ENCODE measurements at places on chromosomes 12 and 14.

DNA sequence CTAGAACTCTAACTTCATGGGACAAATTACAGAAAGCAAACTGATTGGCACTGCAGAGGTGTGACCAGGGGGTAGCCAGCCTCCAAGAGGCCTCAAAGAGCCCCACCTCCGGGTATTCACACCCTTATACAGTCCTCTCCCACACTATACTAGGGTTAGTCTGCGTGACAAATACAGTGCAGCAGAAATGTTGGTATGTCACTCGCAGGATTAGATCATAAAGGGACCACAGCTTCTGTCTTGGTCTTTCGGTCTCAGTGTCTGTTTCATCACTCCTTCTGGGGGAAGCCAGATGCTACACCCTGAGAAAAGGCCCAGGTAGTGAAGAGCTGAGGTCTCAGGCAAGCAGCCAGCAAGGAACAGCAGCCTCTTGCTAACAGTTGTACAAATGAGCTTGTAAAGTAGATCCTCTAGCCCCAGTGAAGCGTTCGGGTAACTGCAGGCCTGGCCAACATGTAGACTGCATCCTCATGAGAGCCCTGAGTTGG, 68.9 kb upstream of the SAV1 start:
- DNase-seq, result no peak

- no peak for DNase-seq
Observed at GRCh38 chr14:103846097-103846496, 1.3 kb downstream of the PPP1R13B start.

GRCh38 chr12:104551-105081, 38.0 kb downstream of the IQSEC3 start:
- peak; percentile 2 for DNase-seq

- DNase-seq, result no peak
Observed at GRCh38 chr14:64746298-64747250, 42.4 kb downstream of the PLEKHG3 start.

DNA sequence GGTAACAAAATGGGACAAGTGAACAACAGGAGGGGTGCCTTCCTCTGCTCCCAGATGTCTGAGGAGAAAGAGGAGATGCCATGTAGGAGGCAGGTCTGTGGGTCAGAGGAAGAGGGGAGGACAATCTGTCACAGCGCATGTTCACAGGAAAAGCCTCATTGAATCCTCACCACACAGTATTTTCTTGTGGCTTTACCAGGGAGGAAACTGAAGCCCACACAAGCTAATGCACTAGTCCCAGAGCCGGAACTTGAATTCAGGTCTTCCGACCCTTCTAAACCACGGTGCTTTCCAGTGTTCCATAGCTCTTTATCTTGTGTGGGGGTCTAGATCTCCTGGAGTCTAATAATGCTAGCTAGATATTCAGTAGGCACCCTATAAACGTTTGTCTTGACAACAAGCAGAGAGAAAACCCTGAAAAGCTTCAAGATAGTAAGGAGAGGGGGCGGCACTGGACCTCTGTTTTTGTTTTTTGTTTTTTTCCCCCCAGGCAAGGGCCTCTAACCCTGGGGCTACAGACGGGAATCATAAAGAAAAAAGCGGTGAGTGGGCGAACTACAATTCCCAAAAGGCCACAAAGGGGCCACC, 371 bp upstream of the SHMT2 start:
- DNase-seq, result no peak

DNA sequence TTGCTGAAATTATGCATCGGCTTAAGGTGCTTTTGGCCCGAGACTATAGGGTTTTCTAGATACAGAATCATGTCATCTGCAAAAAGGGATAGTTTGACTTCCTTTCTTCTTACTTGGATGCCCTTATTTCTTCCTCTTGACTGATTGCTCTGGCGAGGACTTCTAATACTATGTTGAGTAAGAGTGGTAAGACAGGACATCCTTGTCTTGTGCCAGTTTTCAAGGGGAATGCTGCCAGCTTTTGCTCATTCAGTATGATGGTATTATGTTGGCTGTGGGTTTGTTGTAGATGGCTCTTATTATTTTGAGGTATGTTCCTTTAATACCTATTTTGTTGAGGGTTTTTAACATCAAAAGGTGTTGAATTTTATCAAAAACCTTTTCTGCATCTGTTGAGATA, 8.3 kb downstream of the BMAL2 start:
- DNase-seq, result no peak

DNA sequence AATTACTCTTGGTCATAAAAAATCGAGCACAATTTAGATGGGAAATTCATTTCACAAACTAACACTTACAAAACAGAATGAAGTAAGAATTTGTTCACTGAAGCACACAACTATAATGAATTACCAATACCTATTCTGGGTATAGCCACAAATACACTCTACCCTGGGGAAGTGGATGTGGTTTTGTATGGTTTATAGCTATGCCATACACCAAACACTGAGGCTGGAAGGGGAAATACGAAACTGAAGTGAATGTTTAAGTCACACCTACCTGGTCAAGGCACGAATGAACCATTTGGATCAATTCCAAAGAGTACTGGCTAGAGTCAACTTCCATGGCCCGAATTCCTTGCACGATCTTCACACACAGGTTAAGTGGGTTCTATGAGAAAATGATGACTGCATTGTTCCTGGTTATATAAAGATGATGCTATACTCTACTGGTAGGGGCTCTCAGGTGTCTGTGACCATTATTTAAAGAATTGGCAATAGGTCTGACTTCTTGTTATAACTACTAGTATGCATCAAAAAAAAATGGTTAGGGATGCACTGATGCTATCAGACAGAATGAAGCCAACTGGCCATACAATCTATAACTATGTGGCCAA, 12.8 kb downstream of the NEK9 start:
- DNase-seq, result no peak

DNA sequence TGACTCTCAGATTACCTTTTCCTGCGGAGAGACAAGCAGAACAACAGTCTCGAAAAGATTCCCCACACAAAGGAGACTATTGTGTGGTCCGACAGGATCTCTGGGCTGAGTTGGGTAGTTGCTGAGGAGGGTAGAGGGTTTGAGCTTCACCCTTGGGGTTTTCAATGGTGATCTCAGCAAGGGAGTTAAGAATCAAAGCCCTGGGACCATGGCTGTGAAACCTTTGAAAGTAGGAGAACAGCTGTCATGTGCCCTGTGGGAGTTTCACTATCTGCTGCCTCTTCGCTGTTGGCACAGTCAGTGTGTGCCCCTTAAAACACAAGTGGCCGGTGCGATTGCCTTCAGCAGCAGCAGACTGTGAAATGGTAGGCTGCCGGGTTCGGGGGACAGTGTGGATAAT, 14.2 kb upstream of the PLEK2 start:
- DNase-seq, result no peak

- DNase-seq, result no peak
Observed at GRCh38 chr12:6376079-6376869, 911 bp upstream of the SCNN1A start.

- no peak for DNase-seq
Observed at GRCh38 chr12:92987362-92987761, 58.3 kb upstream of the EEA1 start.

DNA sequence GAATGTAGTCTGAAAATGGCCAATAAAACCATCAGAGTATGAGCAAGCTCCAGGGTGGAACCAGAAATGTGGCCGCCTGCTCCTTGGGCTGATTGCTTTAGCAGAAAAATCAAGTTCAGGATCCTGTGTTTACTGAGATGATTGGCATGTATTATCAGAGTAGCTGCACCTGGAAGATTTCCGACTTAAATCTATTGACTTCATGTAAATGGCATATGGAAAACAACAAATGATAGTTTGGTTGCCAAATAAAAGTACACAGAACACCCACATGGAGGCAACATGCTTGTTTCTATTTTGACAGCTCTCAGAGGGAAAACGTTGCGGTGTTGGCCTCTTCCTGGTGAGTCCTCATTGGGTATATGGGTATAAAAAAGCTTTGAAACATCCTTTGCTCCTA, 31.3 kb downstream of the SOCS2 start:
- no peak for DNase-seq

- DNase-seq, result no peak
Observed at GRCh38 chr14:52873694-52874093, 77.2 kb downstream of the FERMT2 start.

- no peak for DNase-seq
Observed at GRCh38 chr12:131833288-131833895, 5.2 kb downstream of the MMP17 start.

- no peak for DNase-seq
Observed at GRCh38 chr12:25675808-25676207, 122.7 kb upstream of the LMNTD1 start.

DNA sequence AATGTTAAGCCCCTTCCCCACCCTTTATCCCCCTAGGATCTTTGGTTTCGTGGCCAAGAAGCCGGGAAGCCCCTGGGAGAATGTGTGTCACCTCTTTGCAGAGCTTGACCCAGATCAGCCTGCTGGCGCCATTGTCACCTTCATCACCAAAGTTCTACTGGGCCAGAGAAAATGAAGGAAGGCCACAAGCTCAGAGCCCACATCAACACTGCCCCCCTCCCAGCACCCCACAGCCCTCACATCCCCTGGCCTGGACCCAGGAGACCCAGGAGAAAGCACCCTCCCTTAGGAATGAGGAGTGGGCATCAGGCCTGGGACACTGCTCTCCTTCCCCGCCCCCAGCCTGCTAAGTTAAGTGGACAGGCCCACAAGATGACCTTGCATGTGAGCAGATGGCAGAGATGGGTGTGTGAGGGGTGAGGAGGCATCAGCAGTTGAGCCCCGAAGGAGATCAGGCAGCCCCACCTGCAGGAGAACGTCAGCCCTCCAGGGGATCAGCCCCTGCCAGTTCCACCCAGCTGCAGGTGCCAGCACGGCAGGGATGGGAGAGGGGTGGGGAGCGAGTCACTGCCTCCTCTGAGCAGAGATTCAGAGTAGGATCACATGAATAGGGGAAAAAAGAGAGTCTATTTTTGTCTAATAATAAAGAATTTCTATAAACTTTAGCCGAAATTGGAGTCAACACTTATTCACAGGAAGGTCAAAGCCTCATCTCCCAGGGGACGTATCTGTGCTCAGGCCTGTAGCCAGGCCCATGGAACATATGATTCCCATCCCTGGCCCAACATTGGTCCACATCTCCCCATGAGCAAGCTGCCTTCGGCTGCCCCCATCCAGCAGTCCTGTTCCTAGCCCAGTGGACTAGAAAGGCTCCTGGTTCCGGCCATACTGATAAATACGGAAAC, 14.1 kb downstream of the TNS2 start:
- no peak for DNase-seq

DNA sequence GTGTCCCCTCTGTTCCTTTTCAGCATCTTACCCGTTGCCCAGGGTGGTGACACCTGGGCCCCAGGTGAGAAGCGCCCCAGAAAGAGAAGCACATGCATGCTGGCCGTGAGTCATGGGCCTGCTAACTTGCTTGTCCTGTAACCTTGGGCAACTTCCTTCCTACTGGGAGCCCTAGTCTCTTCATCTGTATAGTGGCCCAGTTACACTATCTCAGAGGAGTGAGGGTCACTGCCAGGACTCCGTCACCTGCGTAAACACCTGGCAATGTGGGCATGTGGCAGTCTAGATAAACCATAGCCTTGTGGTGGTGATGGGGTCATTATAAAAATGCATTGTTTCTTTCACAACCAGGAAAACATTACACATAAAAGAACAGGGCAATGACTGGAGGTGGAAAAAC, 125.2 kb downstream of the SLC25A47 start:
- DNase-seq, result no peak

DNA sequence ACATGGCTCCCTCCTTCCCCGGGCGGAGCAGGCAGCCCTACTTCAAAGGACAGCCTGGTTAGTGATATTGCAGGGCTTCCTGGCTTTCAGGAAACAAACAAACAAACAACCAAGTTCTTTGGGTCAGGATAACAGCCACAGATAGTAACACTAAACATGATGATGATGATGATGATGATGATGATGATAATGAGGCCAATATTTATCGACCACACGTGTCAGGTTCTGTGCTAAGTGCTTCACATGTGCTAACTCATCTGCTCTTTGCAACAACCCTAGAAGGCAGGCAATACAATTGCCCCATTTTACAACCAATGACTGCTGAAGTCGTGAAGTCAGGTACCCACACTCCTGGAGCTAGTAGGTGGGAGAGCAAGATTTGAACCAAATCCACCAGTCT, 44.1 kb upstream of the TBX5 start:
- no peak for DNase-seq

GRCh38 chr12:93274937-93275336, 102.8 kb upstream of the NUDT4 start:
- no peak for DNase-seq

DNA sequence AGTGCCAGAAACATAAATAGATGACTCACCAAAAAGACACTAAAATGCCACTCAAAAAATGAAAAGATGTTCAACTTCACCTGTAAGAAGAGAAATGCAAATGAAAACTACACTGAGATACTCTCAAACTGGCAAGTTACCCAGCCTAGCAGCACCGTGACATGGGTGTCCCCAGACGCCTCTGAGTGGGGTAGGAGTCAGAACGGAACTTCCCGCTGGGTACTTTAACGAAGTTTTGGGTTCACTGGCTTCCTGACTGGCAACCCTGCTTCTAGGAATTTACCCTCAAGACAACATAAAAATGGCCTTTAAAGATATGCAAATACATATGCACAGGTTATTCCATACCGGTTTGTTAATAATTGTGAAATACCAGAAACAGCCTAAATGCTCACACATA, 52.6 kb downstream of the RIMBP2 start:
- no peak for DNase-seq

DNA sequence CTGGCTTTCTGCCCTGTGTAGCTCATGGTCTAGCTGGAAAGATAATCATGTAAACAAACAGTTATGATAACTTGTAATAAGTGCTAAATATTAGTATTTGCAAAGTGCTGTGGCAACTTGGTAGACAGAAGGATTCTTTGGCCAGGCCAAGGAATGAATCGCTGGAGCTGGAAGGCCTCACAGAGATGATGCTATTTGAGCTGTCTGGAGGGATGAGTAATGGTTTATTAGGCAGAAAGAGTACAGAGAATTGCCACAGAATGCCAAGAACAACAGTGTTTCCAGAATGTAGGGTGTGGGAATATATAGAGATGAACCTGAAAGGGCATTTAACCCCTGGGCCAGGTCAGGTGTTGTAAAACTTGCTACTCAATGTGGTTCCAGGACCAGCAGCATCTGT, 27.6 kb downstream of the OTX2 start:
- no peak for DNase-seq

- DNase-seq, result no peak
Observed at GRCh38 chr14:50038398-50039119, 77.8 kb downstream of the VCPKMT start.

GRCh38 chr14:75989134-75989533, 3.6 kb downstream of the IFT43 start:
- no peak for DNase-seq

DNA sequence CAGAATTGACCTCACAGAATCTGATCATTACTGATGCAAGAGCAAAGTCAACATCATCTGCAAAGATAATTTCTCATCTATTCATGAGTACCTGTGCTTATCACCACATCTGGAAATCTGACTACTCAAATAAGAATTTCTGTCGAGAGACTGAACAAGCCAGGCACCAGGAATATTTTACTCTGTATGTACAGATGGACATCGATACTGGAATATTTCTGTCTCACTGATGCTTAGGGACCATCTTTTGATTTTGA, 105.2 kb downstream of the BICD1 start:
- DNase-seq, result no peak

DNA sequence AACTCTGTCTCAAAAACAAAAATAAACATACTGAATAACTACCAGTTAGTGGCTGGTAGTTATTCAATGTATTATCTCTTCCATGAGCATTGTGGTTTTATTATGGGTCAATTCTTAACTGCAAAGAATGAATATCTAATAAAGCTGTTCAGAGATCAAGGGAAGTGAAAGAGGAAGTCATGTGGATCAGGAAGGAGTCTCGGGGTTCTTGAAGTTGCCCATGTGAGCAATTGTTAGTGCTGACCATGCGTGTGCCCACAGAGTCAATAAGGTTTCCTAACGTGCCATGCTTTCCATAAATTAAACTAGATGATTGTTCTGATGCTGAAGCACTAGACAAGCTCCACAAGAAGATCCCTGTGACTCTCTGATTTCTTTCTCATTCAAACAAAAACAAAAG, 136.5 kb upstream of the CPSF6 start:
- DNase-seq, result no peak

All from activated T-cell treated with anti-CD3 and anti-CD28 coated beads for 4 hours (primary cell).